ENCODE measurements at places on chromosomes 7 and 10. TPM values are rescaled to one million over a fixed set of nuclear protein-coding genes. Genes with fewer than 3 reads are reported as not detected.

GRCh38 chr7:158975526-158976467, 119.4 kb downstream of the DYNC2I1 start:
- no peaks in the 10 kb centered on the region for H3K4me1 ChIP-seq
- no peak overlapping the region for H3K27ac ChIP-seq
- H3K36me3 ChIP-seq: no peaks in the 10 kb centered on the region
- no peak overlapping the region for H3K4me3 ChIP-seq
- no peak for DNase-seq

- no peaks in the 10 kb centered on the region for H3K36me3 ChIP-seq
- H3K4me1 ChIP-seq: no peaks in the 10 kb centered on the region
- no peak for DNase-seq
- H3K4me3 ChIP-seq: no peak overlapping the region
- H3K27ac ChIP-seq: no peak overlapping the region
Observed at GRCh38 chr7:94877731-94878670, 29.4 kb upstream of the PPP1R9A start.

- DNase-seq: peak; percentile 27
- H3K4me1 ChIP-seq: peaks cover 4% of the 10 kb centered on the region
- peak overlapping the region; percentile 18 for H3K27ac ChIP-seq
- H3K27me3 ChIP-seq: no peaks in the 10 kb centered on the region
- no peaks in the 10 kb centered on the region for H3K36me3 ChIP-seq
Observed at GRCh38 chr7:110534241-110534931, 556.5 kb upstream of the LRRN3 start.

DNA sequence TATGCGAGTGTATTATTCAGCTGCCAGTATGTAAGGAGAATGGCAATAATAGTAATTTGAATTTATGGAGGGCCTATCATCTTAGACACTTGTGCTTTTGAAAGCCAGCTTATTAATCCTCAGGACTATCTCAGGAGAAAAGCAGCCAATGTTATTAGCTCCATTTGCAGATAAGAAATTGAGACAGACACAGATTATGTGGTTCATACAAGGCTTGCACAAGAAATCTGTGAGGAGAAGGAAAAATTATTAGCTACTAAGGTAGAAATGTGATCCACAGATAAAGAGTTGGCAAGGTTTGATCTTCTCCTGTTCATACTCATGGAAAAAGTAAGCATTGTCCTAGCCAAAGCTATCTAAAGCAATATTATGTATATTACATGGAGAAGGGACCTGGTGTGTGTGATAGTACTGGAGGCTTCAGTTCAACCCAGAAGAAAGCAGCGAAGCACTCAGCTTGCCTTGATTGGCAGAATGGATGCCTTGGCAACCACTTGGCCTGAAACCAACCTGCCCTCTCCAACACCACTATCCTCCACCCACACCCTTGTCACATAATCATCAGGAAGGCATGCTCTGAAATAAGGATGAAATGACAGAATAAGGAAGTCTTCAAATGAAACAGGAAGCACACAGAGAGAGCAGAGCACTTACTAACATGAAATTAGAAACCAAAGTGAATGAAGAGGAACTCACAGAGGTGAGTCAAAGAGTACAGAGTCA, 18.0 kb downstream of the MACC1 start:
- no peak overlapping the region for H3K4me3 ChIP-seq
- H3K36me3 ChIP-seq: no peaks in the 10 kb centered on the region
- peak overlapping the region; percentile 19 for H3K27ac ChIP-seq
- peaks cover 8% of the 10 kb centered on the region for H3K4me1 ChIP-seq
- DNase-seq: peak; percentile 79

- peak; percentile 19 for DNase-seq
- H3K4me1 ChIP-seq: no peaks in the 10 kb centered on the region
- H3K4me3 ChIP-seq: no peak overlapping the region
- H3K36me3 ChIP-seq: no peaks in the 10 kb centered on the region
- H3K27me3 ChIP-seq: no peaks in the 10 kb centered on the region
Observed at GRCh38 chr7:121109145-121109544, 120.6 kb downstream of the CPED1 start.

- no peaks in the 10 kb centered on the region for H3K27me3 ChIP-seq
- H3K4me1 ChIP-seq: peaks cover 15% of the 10 kb centered on the region
- H3K36me3 ChIP-seq: no peaks in the 10 kb centered on the region
- peak; percentile 98 for DNase-seq
- peak within 1 kb of the TSS; percentile 94 for H3K27ac ChIP-seq
Observed at GRCh38 chr7:20330239-20330927, at the start of gene ITGB8. Gene ITGB8, plus strand, starts transcription at chr7:20330900. Its CDS starts 907 bp downstream, at chr7:20331807.

DNA sequence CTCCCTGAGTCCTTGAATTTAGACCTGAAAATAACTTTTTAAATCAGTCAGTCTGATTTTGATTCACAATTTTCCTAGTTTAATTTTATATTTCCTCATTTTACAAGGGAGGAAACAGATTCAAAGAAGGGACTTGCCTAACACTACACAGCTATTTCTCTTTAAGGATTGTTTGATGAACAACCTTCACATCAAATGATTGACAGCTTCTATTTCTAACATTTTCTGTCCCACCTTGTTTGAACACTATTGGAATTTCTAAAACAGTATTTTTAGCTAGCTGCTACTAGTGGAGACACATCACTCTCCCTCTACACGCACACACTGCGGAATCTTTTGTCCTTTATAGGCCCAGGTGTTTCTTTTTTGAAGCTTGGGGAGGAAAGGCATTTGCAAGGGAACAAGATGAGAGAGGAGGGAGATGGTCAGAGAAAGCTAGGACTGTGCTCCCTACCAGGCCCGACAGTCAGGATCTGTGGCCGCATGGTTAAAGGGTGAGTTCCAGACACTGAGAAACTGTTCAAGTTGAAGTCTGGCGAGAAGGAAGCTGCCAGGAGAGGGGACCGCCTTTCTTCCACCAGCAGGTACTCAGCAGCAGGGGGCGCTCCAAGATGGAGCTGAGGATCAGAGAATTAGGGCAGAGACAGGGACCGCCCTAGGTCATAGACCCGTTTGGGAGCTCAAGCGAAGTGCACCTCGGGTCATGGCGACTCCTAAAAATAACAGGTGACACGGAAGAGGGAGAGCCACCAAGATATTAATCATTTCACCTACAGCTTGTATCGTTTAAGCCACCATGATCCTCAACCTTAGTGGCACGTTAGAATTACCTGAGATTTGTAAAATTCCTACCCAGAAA, 49.7 kb downstream of the DNAJC12 start:
- no peak overlapping the region for H3K4me3 ChIP-seq
- no peaks in the 10 kb centered on the region for H3K27me3 ChIP-seq
- H3K36me3 ChIP-seq: no peaks in the 10 kb centered on the region
- no peaks in the 10 kb centered on the region for H3K4me1 ChIP-seq
- no peak for DNase-seq

- H3K27ac ChIP-seq: no peak overlapping the region
- H3K4me3 ChIP-seq: no peak overlapping the region
- H3K36me3 ChIP-seq: no peaks in the 10 kb centered on the region
- H3K27me3 ChIP-seq: no peaks in the 10 kb centered on the region
- no peaks in the 10 kb centered on the region for H3K4me1 ChIP-seq
Observed at GRCh38 chr7:146731185-146731584, 614.6 kb downstream of the CNTNAP2 start.

GRCh38 chr7:1058311-1058710, 14.0 kb downstream of the GPR146 start:
- no peaks in the 10 kb centered on the region for H3K27me3 ChIP-seq
- H3K4me3 ChIP-seq: no peak overlapping the region
- no peak for DNase-seq
- no peaks in the 10 kb centered on the region for H3K36me3 ChIP-seq
- no peak overlapping the region for H3K27ac ChIP-seq
- H3K4me1 ChIP-seq: no peaks in the 10 kb centered on the region

DNA sequence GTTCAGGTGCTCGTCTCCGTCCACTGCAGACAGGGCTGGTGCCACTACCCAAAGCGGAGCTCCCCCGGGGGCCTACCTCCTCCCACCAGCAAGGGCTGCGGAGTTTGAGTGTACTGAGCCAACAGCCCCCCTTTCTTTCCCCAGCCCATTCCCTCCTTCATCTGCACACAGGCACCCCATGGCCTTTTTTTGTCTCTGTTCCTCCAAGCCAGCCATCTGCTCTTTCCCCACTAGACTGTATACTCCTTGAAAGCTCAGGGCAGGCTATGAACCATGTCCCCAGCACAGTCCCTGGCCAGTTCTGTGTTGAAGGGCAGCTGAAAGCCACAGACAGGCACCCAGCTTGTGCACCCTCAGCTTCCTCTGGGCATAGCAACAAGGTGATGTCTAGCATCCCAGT, 99.4 kb downstream of the ZMIZ1 start:
- peaks cover 36% of the 10 kb centered on the region for H3K36me3 ChIP-seq
- H3K4me3 ChIP-seq: no peak overlapping the region
- H3K27me3 ChIP-seq: no peaks in the 10 kb centered on the region
- no peak for DNase-seq
- no peak overlapping the region for H3K27ac ChIP-seq

DNA sequence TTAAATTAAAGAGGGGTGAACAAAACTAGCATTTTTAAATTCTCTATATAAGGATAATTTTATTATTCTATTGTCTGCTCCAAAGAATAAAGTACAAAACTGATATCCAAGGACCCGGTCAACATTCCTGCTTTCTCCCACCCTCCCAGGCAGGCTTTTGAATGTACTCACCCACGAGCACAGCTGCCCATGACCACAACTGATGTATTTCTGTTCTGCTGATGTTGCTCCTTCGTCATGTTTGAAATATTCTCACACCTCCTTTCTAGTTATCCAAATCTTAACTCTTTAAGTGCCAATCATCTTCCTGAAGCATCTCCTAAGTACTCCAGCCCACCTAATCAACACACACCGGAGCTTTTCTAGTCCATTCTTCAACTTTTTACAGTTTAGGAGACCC, 46.7 kb downstream of the CALD1 start:
- H3K4me3 ChIP-seq: no peak overlapping the region
- peak overlapping the region; percentile 94 for H3K27ac ChIP-seq

DNA sequence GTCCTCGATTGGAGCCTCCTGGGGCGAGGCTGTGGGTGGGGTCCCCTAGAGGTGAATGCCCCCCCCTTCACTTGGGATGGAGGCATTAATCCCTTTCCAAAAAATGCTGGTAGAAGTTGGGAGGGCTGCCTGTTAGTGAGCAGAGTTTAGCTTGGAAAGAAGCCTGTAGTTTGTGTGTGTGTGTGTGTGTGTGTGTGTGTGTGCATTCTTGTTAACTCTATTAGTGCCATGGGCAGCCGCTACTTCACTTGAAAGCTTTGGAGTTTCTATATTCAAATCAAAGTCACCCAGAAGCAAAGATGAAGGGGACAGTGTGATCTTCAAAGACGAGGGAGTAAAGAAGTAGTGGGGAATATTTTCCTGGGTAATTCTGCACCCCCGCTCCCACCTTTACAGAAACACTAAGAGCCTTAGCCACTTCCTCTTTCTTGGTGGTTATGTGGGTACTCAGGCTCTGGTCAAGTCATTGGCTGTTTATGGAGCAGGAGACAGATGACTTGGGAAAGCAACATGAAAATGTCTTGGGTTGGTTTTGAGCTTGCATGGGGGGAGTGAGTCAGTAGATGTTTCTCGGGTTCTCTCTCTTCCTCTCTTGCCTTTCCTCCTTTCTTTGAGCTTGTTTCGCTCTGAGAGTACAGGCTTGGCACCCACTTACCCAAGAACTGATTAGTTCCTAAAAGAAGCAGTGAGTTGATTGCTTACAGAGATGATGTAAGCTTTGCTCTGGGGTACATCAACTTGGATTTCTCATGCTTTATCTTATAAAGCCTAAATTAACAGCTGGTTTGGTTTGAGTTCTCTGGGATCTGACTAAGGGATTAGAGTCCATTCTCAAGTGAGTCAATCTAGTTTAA, 35.9 kb downstream of the TCF7L2 start:
- H3K36me3 ChIP-seq: no peaks in the 10 kb centered on the region
- no peaks in the 10 kb centered on the region for H3K27me3 ChIP-seq

- peak; percentile 26 for DNase-seq
- no peaks in the 10 kb centered on the region for H3K36me3 ChIP-seq
- no peak overlapping the region for H3K4me3 ChIP-seq
- no peaks in the 10 kb centered on the region for H3K27me3 ChIP-seq
- H3K27ac ChIP-seq: no peak overlapping the region
- no peaks in the 10 kb centered on the region for H3K4me1 ChIP-seq
Observed at GRCh38 chr10:50216894-50217293, 34.4 kb downstream of the ASAH2 start.

DNA sequence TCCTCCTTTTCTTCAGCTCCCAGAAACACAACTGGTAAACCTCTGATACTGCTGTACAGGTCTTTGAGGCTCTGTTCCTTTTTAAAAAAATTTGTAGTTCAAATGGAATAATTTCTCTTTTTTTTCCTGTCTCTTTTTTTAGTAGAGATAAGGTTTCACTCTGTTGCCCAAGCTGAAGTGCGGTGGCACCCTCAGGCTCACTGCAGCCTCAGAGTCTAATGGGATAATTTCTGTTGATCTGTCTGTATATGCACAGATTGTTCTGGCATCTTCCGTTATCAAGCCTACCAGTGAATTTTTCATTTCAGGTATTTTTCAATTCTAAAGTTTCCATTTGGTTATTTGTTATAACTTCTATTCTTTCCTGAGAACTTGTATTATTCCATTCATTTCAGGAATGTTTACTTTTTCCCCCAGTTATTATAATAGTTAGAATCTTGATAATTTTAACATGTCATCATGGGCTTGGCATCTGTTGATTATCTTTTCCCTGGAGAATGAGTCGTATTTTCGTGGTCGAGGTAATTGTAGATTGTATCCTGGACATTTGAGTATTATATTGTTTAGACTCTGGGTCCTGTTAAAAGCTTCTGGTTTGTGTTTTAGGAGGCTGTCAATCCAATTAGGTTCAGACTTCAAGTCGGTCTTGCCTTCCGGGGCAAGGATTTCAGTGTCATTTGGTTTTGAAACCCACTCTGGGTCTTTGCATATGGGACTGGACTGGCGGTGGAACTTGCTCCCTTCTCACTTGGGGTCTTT, 24.5 kb downstream of the CRCP start:
- H3K27ac ChIP-seq: peak overlapping the region; percentile 56
- peak; percentile 53 for DNase-seq
- H3K4me1 ChIP-seq: peaks cover 14% of the 10 kb centered on the region
- peaks cover 28% of the 10 kb centered on the region for H3K36me3 ChIP-seq
- no peak overlapping the region for H3K4me3 ChIP-seq
- H3K27me3 ChIP-seq: no peaks in the 10 kb centered on the region

DNA sequence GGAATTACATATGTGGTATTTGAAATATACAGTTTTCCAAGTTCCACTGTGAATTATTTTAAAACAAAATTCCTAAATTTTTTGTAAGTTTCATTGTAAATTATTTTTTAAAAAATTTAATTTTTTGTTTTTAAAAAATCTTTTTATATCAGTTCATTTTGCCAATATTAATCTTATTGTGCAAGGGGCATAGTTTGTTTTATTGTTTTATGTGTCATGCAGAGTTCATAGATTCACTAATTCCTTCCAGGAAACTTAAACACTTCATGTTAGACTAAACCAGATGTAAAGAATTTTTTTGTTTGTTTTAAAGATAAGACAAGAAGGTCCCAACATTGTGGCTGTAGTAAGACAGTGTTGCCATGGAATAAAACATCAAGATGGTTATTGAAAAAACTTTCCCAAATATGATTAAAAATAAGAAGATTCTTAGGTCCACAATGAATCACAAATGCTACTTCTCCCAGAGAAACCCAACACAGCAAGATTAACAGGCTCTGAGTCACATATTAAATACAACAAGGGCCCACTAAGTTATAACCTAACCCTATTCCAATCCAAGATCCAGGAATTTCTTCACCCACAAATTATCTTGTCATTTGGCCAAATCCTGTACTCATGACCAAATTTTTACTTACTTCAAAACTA, 464.7 kb upstream of the IGFBP3 start:
- DNase-seq: peak; percentile 96
- peaks cover 16% of the 10 kb centered on the region for H3K4me1 ChIP-seq
- no peak overlapping the region for H3K4me3 ChIP-seq
- H3K36me3 ChIP-seq: no peaks in the 10 kb centered on the region

Gene MLXIPL
- total RNA-seq: 0.41 TPM

Gene SEC31B
- total RNA-seq: 7.8 TPM

Gene TMEM130
- total RNA-seq: 8.9 TPM
